EH (cell line): ENCODE measurements at places on chromosomes 11 and 22.

DNA sequence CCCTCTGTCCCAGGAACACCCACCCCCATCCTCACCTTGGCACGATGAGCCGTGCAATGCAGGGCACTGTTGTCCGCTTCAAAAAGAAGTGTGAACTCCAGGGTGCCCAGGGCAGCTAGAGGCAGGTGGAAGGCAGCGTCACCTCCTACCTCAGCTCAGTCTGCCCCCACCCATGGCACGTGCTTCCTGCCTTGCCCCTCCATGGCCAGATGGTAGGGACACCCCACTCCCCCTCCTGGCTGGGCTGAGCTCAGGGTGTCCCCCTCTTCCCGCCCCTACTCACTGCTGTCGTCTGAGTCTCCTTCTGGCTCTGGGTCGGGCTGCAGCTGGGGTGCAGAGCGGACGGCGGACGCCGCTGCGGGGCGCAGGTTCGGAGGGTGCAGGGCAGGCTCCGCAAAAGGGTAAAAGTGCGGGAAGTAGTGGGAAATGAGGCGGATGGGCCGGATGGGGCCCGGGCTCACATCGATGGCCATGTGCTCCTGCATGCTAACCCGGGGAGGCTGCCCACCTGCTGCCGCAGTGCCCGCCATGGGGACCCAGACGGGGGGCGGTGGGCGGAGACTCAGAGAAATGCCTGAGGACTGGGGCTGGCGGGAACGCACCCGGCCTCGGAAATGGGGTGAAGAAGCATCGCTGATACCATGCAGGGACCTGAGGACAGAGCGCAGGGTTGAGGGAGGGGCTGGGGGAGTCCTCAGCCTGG, 9.1 kb downstream of the NDUFV1 start:
- no peak for DNase-seq

- DNase-seq: no peak
These were observed 933 bp upstream of the DLAT start for GRCh38 chr11:112024178-112024772.

- no peak for DNase-seq
These were observed 3.7 kb upstream of the FGF3 start for GRCh38 chr11:69822676-69823494.

- no peak for DNase-seq
These were observed 781 bp downstream of the ANO9 start for GRCh38 chr11:441043-441417.

GRCh38 chr22:46058091-46058420, 81.1 kb upstream of the WNT7B start:
- peak; percentile 85 for DNase-seq

- no peak for DNase-seq
These were observed 50.2 kb downstream of the EMSY start for GRCh38 chr11:76495019-76495418.

- peak; percentile 71 for DNase-seq
These were observed 205.8 kb downstream of the NAV2 start for GRCh38 chr11:19918302-19919049.

DNA sequence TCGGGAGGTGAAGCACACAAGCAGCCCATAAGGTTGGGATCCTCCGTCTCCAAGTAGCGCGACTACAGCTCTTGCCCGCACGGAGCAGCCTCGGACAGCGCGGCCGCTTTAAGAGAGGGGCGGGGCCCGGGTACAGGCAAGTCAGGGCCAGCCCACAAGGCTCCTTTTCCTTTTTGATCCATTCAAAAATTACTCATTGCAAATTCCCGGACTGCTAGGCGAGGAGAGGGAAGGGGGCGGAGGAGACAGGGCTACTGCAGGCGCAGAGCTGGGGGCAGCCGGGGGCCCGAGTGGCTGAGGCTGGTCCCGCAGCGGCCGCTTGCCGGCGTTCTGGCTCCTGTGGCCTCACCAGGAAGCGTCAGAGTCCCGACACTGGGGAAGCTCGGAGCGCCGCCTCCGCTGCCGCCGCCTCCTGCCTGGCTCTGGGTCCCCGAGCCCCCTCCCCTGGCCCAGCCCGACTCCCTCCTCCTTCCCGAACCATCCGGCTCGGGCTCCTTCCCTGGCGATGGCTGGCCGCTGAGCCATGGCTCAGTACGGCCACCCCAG, at the start of gene UBASH3B:
TSS of gene UBASH3B (plus strand) at position 196 of the 546 bp plus-strand sequence. CDS start at position 524, 328 bp downstream.
- DNase-seq: peak; percentile 93

GRCh38 chr11:104320097-104320496, 156.2 kb upstream of the PDGFD start:
- DNase-seq: no peak

DNA sequence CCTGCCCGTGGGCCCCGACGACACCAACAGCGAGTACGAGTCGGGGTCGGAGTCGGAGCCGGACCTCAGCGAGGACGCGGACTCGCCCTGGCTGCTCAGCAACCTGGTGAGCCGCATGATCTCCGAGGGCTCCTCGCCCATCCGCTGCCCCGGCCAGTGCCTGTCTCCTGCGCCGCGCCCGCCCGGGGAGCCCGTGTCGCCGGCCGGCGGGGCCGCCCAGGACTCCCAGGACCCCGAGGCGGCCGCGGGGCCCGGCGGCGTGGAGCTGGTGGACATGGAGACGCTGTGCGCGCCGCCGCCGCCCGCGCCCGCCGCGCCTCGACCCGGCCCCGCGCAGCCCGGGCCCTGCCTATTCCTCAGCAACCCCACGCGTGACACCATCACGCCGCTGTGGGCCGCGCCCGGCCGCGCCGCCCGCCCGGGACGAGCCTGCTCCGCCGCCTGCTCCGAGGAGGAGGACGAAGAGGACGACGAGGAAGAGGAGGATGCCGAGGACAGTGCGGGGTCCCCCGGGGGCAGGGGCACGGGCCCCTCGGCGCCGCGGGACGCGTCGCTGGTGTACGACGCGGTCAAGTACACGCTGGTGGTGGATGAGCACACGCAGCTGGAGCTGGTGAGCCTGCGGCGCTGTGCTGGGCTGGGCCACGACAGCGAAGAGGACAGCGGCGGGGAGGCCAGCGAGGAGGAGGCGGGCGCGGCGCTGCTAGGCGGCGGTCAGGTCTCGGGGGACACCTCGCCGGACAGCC, 3.8 kb downstream of the MAPK8IP2 start:
- no peak for DNase-seq

DNA sequence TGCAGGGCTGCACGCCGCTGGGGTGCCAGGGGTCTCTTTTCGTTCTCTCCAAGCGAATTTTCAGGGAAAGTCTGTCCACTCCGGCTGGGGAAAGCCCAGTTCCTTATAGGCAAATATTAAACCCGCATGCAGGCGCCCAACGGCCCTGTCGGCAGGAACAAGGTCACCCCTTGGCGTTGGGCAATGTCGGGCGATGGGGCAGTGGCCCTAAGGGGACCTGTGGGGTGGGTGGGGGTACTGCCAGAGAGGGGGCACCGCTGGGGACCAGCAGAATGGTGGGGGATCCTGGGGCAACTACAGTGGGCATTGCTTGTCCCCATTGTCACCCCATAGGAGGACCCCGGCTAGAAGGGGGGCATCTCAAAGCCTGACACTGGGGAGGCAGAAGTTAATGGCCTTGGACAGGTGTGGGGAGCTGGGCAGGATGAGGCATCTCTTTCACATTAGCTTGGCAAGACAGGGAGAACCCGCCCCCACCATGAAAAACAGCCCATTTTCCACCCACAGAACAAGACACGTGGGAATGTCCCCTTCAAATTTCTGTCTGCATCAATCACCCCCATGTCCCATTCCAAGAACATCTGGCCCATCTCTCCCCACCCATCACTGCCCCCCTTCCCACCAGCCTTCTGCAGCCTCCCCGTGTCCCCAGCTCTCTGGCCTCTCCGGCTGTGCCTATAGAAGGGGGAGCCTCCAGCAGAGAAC, 5.5 kb upstream of the IGF2 start:
- no peak for DNase-seq

GRCh38 chr11:68383976-68384501, 71.6 kb downstream of the LRP5 start:
- DNase-seq: peak; percentile 56

- DNase-seq: peak; percentile 92
These were observed 1.8 kb downstream of the PANX1 start for GRCh38 chr11:94130298-94131046.

DNA sequence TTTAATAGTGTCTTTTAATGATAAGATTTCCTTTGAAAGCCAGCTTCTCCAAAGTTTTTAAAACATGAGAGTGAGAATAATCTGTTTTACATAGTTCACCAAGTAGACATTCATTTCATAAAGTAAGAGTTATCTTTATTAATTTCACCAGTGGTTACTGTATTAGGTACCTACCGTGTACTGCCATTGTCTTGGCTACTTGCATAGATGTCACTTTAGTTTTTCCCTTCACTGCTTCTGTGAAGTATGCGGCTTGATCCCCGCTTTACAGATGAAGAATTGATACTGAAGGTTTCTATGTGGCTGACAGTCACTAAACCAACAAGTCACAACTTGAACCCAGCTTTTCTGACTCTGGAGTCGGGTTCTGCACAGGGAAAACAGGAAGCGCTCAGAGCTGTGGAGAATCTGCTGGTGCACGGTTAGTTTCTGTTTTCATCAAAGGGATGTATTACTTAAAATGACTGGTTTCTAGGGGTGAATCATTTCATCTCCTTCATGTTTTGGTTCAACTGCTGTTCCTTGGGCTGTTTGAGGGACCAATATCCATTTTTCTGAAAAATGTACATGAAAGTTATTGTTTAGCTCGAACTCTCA, 39.3 kb upstream of the MYO18B start:
- DNase-seq: no peak

- DNase-seq: peak; percentile 96
These were observed 1.9 kb downstream of the TIRAP start for GRCh38 chr11:126284829-126285228.

GRCh38 chr11:102583141-102583873, 41.8 kb downstream of the MMP20 start:
- DNase-seq: no peak

GRCh38 chr11:2664376-2664775, 35.4 kb downstream of the KCNQ1OT1 start:
- DNase-seq: no peak

DNA sequence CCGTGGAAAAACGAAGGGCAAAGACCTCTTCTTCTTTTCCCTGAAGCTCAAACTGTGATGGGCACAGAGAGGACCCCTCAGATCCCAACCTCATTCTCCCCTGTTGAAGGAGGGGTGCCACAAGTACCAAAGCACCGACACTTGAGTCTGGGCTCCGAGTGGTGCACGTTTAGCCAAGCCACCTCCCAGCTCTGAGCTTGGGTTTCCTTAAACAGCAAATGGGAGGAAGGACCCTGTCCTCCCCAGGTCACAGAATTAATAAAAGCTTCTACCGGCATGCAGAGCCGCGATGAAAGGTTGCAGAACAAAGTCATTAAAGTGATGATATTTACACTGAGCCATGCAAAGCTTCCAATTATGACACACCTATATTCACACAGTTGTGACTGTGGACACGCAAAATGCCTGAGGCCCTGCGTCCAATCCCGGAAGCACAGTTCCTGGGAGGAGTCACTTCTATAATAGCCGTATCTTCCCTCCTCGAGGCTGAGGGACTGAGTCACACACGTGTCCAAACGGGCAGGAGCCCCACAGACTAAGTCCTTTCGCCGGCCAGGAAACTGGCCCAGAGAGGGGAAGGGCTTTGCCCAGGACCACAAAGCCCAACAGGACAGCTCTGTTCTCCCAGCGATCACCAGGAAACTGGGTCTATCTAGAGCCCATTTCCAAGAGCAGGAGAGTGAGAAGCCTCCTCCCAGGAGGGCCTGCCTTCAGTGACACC, 922 bp upstream of the CSNK1E start:
- DNase-seq: peak; percentile 97

DNA sequence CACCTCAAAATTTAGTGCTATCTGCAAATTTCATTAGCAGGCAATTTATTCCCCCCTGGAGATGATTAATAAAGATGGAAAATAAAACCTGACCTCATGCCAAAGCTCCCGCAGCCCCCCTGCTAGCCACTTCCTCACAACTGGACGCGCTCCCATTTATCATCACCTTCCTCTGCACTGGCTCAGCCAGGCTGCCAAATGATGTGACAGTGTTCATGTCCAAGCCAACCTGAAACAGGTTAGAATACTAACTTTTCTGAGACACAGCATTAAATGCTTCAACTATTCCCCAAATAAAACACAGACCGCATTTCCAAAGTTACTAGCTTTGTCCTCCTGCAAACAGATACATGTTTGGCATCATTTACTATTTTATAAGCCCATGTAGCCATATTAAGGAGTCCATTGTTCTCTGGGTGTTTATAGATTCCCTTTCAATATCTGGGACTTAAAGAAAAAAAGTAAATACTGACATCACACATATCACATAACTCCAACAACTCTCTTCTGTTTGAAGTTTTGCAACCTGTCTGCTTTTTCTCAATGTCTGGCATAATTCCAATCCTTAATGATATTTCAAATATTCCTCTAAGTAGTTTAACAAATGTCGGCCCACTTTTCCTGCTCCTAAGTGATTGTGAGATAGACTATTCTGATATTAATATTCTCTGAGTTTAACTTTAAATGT, 829.7 kb upstream of the FAT3 start:
- no peak for DNase-seq

GRCh38 chr11:116910378-116910777, 73.0 kb upstream of the APOA1 start:
- peak; percentile 15 for DNase-seq

DNA sequence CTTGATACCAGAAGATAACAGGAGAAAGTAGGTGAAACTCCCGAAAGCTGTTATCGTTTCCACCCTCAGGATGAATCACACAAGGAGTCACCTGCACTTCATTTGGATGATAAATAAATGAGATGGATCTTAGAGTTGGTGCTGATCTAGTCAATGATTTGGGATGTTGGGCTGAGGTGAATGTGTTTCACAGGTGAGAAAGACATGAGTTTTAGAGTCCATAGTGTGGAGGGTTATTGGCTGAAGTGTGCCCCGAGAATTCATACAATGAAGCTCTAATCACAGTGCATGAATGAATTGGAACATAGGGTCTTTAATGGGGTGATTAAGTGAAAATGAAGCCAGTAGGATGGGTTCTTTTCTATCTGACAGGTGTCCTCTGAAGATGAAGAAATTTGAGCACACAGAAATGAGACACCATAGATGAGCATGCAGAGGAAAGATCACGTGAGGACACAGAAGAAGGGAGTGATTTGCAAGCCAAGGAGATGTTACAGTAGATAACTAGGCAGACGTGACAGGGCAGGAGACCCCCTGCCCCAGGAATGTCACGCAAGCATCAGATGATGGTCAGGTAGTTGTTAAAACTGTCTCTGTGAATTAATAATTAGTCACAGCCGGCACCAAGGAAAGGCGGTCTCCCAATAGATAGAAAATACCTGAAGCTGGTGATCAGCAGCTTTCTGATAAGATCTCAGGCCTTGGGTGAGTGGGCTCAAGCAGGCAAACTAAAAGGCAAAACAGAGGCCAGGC, 60.3 kb upstream of the IGLL5 start:
- DNase-seq: no peak

DNA sequence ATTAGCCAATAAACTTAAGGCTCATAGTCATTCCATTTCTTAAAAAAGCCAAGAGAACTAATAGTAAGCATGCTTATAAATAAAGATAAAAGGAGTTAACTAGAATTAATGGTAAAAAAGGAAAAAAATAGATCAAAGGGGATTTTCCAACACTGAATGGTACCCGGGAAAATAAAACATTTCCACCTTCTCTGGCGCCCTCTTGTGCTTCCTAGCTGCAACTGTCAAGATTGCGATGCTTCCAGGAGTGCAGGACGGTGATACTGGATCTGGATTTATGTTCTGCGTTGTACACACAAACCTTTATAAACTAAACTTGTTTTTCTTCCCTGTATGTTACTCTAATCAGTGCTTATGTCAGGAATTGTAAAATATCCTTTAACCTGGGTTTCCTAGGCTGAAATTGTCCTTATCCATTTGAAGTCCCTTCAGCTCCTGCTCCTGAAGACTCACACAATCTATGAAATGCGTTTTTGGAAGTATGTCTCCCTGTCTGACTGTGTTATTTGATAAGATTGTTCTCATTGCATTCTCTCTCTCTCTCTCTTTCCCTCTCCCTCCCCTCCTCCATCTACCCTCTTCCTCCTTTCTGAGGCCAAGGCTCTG, 9.6 kb upstream of the HTATIP2 start:
- DNase-seq: peak; percentile 52
